ENCODE measurements at places on chromosomes 7 and 10.

DNA sequence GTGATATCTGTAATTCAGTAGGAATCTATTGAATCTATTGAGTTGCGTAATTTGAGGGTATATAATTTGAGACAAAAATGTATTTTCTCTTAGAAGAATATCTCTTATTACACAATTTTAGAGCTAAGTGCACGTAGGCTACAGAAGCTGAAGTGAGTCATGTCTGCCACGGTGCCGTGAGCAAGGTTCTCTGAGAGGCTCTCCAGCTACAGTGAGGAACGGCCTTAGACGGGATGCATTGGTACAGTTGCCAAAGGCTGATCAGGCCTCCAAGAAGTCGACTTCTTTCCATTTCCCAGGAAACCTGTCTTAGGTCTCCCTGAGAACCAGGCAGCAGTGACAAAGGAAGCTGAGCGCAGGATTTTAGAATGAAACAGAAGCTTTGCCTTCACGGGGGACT, 28.6 kb downstream of the TCERG1L start:
- DNase-seq = no peak

DNA sequence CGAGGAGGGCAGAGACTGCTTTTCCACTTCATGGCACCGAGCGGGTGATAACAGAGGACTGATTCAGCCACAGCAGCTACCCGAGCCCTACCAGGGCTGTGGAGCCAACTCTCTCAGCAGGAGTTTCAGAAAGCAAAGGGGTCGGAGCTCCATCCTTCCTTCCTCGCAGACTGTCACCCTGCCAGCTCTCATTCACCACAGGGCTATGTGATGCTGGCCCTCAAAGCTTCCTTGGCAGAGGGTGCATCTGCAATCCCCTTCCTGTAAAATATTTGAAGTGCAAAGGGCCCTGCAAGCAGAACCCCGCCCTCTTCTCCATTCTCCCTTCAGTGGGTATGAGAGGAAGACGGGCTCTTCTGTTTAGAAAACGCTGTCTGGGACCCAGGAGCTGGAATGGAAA, 105.3 kb upstream of the LYZL2 start:
- DNase-seq = no peak

DNA sequence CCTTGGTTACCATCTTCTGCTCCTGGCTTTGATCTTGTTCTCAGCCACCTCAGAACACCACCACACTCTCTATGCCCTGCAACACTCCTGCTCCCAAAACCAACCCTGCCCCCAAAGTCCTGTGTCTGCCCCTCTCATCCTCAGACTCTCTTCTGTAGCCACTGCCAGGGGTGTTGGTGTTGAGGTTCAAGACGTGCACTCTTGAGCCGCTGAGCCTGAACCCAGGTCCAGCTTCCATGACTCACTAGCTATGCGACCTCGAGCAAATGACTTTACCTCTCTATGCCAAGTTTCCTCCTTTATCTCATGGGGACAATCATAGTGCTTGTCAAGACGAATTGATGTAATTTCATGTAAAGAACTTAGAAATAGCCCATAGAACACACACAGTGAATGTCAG, 840 bp upstream of the ATP6V0A4 start:
- no peak for DNase-seq

DNA sequence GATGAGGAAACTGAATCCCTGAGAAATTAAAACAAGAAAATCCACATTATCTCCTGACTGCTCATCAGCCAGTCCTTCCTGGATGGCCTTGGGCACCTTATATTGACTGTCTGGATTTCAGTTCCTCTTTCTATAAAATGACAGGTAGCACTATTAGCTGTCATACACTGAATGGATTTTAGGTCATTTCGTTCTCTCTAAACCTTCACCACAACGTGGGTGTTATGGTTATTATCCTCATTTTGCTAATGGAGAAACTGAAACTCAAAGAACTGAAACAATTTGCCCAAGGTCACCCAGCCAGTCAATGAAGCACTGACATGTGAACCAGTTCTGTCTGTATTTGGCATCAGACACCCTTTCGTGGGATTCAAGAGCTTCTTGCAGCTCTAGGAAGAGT, 193.8 kb downstream of the CYP26A1 start:
- no peak for DNase-seq

- no peak for DNase-seq
Measured at GRCh38 chr10:120984221-120984620, 133.1 kb downstream of the WDR11 start.

DNA sequence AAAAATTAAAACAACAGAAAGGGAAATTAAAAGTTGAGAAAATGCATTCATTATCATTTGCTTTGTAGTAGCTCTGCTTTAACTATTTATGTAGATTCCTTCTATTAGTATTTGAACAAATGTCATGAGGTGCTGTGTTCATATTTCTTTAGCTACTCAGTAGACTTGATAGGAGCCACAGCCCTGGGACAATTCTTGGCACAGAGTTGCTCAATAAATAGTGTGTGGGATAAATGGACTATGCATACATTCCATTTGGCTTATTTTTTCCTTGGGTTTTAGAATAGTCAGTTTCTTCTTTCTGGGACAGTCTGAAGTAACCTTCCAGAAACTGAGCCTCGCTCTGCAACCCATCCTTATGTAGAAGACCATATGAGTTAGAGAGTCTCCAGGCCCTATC, 13.4 kb downstream of the RPP30 start:
- DNase-seq = no peak

- no peak for DNase-seq
Measured at GRCh38 chr10:73859784-73860491, 14.4 kb downstream of the CAMK2G start.

DNA sequence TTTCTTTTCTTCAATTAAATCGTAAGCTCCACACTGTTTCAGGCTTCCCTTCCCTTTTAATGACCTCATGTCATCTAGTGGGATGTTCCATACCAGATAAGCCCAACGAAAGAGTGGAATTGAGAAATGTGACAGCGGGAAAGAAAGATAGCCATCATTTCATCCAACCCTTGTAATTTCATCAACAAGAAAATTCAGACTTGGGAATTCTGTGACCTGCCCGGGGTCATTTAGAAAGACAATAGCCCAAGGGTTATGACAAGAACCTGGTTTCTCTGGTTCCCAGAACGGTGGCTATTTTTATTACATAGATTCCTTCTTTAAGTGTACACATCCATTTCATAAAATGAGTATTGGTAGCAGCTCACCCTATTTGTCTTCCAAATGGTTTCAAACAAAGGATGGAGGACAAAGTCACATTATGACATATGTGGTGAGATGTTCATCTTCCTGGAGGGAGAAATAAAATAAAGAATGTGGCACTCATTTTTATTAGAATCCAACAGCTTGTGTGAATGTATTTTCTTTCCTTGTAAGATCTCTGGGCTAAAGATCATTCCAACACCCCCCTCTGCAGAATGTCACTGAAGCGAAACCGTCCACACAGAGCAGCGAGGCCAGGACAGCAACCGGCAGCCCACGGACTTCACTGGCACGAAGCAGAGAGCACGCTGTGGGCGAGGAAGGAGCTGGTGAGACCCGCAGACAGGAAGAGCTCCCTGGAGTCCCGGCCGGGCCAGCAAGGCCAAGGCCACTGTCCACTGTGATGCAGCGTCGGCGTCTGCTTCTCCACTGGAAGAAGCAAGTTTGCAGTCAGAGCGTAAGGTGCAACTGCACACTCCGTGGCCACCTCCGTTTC, 199.9 kb downstream of the KLF6 start:
- no peak for DNase-seq
